Stomach (tissue), 19 donors: ENCODE measurements at places on chromosomes 2 and 18. TPM values are rescaled to one million over a fixed set of nuclear protein-coding genes. Genes with fewer than 3 reads are reported as not detected.

DNA sequence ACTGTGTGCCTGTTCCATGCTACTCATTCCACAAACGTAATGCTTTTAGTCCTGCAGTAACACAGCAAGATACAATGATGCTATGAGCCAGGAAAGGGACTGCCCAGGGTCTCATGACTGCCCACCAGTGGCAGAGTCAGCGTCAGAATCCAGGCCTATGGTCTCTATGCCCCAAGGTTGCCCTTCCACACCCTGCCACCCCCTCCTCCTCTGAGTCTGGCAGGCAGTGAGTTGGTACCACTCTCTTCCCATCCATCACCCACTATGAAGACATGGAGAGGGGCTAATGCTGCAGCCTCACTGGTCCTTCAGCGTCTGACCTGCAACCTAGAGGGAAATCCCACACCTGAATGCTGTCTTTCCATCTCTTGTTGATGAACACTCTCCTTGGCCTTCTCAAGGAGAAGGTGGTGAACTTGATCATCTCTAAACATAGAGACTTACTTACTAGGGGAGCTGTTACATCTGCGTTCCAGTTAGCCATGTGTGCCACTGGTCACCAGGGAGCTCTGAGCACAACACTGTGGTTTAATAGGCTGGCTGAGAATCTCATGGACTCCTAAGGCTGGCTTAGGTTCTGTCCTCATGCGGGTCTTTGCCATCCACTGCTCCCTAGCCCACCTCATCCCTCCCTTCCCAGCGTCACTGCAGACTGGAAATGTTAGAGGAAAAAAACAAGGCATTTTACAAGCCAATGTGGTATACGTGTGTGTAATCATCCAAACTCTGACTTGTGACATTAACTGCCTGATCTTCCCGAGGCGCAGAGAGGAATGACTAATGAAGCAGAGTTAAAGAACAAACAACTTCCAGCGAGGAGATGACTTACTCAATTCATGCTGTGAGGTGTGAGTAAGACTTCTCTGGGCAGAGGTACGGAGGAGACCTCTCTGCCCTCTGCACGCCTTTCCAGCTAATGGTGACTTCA lies 28.8 kb downstream of the STEAP3 start:
- DNase-seq: no peak
- H3K4me1 ChIP-seq: no peaks in the 10 kb centered on the region
- H3K27ac ChIP-seq: no peak overlapping the region

DNA sequence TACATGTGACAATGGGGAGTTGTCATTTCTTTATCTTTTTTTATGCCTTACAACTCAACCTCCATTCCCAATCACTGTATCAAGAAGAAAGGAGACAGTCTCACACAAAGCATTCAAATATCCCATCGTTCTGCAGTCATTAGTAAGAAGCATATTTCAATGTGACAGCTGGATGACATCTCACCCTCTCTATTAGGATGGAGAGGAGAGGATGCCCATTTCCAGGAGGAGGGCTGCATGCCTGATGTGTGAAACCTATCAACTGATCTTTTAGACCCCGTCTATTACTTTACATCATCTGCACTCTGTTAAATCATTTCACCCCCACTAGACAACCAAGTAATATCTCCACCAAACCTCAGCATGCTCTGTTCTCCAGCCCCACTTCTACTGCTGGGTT lies 292.7 kb upstream of the CHAC2 start:
- H3K27ac ChIP-seq: no peak overlapping the region
- H3K36me3 ChIP-seq: no peaks in the 10 kb centered on the region
- no peaks in the 10 kb centered on the region for H3K27me3 ChIP-seq

DNA sequence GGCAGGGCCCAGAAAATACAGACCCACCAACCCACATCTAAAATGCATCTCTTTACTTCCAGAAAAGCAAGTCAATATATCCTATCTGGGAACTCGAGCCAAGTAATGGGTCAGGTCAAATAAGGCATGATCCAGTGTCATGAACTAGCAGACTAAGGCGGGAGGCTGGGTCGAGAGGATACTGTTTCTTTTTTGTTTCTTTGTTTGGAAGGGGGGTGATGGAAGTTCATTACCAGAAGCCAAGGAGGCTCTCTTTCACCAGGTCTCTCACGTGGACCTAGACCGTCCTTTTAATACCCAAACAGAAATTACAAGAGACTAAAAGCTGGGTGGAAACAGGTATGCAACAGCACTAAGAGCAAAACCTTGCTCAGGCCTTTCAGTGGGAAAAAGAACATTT lies 108.3 kb downstream of the HDAC4 start:
- no peaks in the 10 kb centered on the region for H3K27me3 ChIP-seq
- no peak for DNase-seq
- no peak overlapping the region for H3K27ac ChIP-seq
- peaks cover 67% of the 10 kb centered on the region for H3K4me1 ChIP-seq

PROKR1 gene
- total RNA-seq: not detected

DNA sequence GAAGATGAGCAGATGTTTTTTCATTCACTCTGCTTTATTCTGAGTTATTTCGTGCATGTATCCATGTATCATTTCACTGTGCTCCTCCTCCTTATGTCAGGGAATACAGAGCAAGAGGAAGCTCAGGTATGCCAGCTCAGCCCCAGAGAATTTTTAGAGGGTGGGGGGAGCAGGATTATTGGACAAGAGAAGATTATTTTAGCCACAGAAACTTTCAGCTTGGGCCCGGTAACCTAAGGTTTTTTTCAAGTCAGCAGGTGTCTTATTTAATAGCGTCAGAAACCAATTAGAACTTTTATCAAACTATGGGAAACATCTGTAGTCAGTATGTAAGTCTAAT lies 232.9 kb upstream of the SIX3 start:
- no peaks in the 10 kb centered on the region for H3K27me3 ChIP-seq
- H3K27ac ChIP-seq: no peak overlapping the region
- no peaks in the 10 kb centered on the region for H3K4me1 ChIP-seq
- no peaks in the 10 kb centered on the region for H3K36me3 ChIP-seq
- no peak for DNase-seq
- no peak overlapping the region for H3K4me3 ChIP-seq

INPP1 gene
- total RNA-seq: 4.2 TPM

GRCh38 chr2:111698743-111699554 lies 185.0 kb downstream of the ANAPC1 start:
- H3K27ac ChIP-seq: peak overlapping the region; percentile 59
- no peaks in the 10 kb centered on the region for H3K4me1 ChIP-seq
- no peak overlapping the region for H3K4me3 ChIP-seq
- DNase-seq: peak; percentile 89
- H3K36me3 ChIP-seq: no peaks in the 10 kb centered on the region
- H3K27me3 ChIP-seq: no peaks in the 10 kb centered on the region

DNA sequence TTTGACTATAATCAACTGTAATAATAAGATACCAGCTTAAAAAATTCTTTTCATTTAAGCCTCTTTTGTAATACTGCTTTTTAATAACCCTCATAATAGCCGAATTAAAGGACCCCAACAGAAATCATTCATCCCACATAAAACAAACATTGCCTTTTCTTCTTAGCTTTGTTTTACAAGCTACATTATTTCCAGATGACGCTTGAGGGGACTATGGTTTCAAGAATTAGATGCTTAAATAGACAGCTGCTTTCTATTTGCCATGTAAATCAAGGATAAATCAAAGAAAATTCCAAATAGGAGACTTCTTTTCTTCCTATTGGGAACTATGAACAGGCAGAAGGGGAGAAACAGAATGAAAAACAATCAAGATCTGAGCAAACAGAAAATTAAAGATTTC lies 200.7 kb upstream of the SMAD7 start:
- DNase-seq: no peak
- H3K4me1 ChIP-seq: no peaks in the 10 kb centered on the region
- H3K4me3 ChIP-seq: no peak overlapping the region

DNA sequence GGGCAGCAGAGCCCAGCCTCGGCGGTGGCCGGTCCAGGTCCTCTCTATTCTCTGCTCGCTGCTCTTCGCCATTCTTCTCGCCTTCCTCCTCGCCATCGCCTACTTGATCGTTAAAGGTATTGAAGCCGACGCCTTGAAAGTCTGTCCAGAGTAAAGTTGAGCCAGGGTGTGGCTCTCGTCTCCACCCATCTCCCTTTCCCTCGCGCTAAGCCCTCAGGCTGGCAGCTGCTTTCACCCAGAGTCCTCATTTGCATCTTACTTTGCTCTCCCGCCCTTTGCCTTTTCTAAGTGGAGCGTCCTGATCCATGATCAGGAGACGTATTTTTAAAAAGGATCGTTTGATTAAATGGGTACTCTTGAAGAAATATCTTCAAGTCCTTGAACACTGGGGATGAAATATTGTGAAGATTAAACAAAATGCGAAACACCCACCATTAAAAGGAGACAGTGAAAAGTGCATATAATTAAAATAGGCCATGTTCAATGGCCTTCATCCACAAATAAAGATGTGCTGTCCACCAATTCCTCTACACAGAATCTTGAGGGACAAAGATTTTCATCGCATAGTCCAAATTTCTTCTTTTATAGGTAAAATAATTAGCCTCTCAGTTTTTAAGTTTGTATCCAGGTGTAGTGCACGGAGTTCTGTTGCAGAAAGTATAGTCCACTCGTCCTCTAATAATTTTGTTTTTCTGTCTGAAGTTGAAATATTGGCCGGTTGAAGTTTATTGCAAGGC lies 657 bp downstream of the ARL6IP6 start:
- no peaks in the 10 kb centered on the region for H3K27me3 ChIP-seq
- H3K36me3 ChIP-seq: peaks cover 4% of the 10 kb centered on the region
- peak overlapping the region; percentile 74 for H3K4me3 ChIP-seq
- peaks cover 30% of the 10 kb centered on the region for H3K4me1 ChIP-seq

- H3K4me1 ChIP-seq: peaks cover 39% of the 10 kb centered on the region
- H3K4me3 ChIP-seq: peak within 1 kb of the TSS; percentile 68
- DNase-seq: peak; percentile 94
- no peaks in the 10 kb centered on the region for H3K36me3 ChIP-seq
These were observed at the start of gene DUSP2 for GRCh38 chr2:96145036-96145847. Gene DUSP2 (minus strand): TSS chr2:96145440. CDS start chr2:96145354, 86 bp downstream.

PIEZO2 gene
- 19.6 TPM for total RNA-seq

GRCh38 chr2:149342509-149342908 lies 12.1 kb downstream of the LYPD6 start:
- no peak for DNase-seq
- no peaks in the 10 kb centered on the region for H3K27me3 ChIP-seq
- no peak overlapping the region for H3K4me3 ChIP-seq
- H3K4me1 ChIP-seq: peaks cover 4% of the 10 kb centered on the region
- no peak overlapping the region for H3K27ac ChIP-seq
- no peaks in the 10 kb centered on the region for H3K36me3 ChIP-seq

- H3K36me3 ChIP-seq: no peaks in the 10 kb centered on the region
- H3K4me3 ChIP-seq: no peak overlapping the region
- DNase-seq: no peak
- no peak overlapping the region for H3K27ac ChIP-seq
These were observed 24.0 kb upstream of the MAP3K20 start for GRCh38 chr2:173051463-173052215.

DNA sequence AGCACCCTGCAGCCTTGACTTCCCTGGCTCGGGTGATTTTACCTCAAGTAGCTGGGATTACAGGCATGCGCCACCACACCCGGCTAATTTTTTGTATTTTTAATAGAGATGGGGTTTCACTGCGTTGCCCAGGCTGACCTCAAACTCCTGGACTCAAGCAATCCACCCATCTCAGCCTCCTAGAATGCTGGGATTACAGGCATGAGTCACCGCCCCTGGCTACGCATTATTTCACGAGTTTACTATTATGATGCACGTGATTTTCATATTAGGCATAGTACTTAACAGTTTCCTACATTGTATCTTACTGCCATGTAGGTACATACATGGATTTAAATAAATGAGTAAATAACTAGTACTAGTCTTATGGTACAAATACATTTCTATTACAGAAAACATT lies 4.4 kb downstream of the DYNC2LI1 start:
- H3K4me3 ChIP-seq: no peak overlapping the region
- no peaks in the 10 kb centered on the region for H3K36me3 ChIP-seq
- no peak overlapping the region for H3K27ac ChIP-seq
- DNase-seq: no peak
- no peaks in the 10 kb centered on the region for H3K4me1 ChIP-seq

- no peaks in the 10 kb centered on the region for H3K36me3 ChIP-seq
- no peak overlapping the region for H3K4me3 ChIP-seq
- DNase-seq: no peak
- H3K27me3 ChIP-seq: no peaks in the 10 kb centered on the region
- peak overlapping the region; percentile 31 for H3K27ac ChIP-seq
- H3K4me1 ChIP-seq: no peaks in the 10 kb centered on the region
These were observed 684.4 kb upstream of the SYT4 start for GRCh38 chr18:43961722-43962121.

SCN7A gene
- 148 TPM for total RNA-seq

- H3K4me3 ChIP-seq: no peak overlapping the region
- no peak for DNase-seq
- H3K27me3 ChIP-seq: no peaks in the 10 kb centered on the region
- H3K4me1 ChIP-seq: no peaks in the 10 kb centered on the region
These were observed 55.1 kb downstream of the ADD2 start for GRCh38 chr2:70712916-70713315.

- H3K27me3 ChIP-seq: no peaks in the 10 kb centered on the region
- peaks cover 9% of the 10 kb centered on the region for H3K36me3 ChIP-seq
- H3K4me3 ChIP-seq: no peak overlapping the region
- DNase-seq: no peak
These were observed 19.0 kb downstream of the PFN4 start for GRCh38 chr2:24104110-24104650.

- DNase-seq: peak; percentile 30
- no peak overlapping the region for H3K4me3 ChIP-seq
- peaks cover 28% of the 10 kb centered on the region for H3K4me1 ChIP-seq
- no peaks in the 10 kb centered on the region for H3K27me3 ChIP-seq
- H3K36me3 ChIP-seq: no peaks in the 10 kb centered on the region
These were observed 34.2 kb upstream of the NCOA1 start for GRCh38 chr2:24456599-24457556.

HRH4 gene
- total RNA-seq: not detected

- H3K27ac ChIP-seq: no peak overlapping the region
- DNase-seq: no peak
- peaks cover 39% of the 10 kb centered on the region for H3K27me3 ChIP-seq
- H3K4me1 ChIP-seq: no peaks in the 10 kb centered on the region
- H3K4me3 ChIP-seq: no peak overlapping the region
These were observed 167.3 kb upstream of the SKOR2 start for GRCh38 chr18:47418746-47419145.

GREB1L gene
- 0.43 TPM for total RNA-seq

GRCh38 chr2:159249990-159250715 lies 36.4 kb downstream of the WDSUB1 start:
- no peaks in the 10 kb centered on the region for H3K27me3 ChIP-seq
- no peak overlapping the region for H3K4me3 ChIP-seq
- H3K27ac ChIP-seq: peak overlapping the region; percentile 35
- peaks cover 29% of the 10 kb centered on the region for H3K36me3 ChIP-seq
- peak; percentile 51 for DNase-seq
- no peaks in the 10 kb centered on the region for H3K4me1 ChIP-seq

DNA sequence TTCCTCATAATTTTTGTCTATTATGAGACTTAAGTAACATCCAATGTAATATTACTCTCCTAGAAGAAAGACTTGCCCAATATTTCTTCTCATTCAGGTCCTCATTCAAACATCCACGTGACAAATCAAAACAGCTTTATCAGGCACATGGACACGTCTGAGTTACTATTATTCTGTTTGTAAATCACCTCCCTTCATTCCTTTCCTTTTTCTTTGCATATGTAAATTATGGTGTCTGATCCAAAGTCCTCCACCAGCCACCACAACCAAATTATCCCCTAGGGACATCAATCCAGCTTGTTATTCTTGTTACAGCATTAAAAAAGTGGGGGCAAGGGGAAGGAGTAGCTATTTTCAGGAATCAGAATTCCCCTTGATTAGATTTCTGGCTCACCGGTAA lies 7.1 kb downstream of the TMEM163 start:
- no peak overlapping the region for H3K4me3 ChIP-seq
- peaks cover 4% of the 10 kb centered on the region for H3K27me3 ChIP-seq
- DNase-seq: no peak
- peaks cover 6% of the 10 kb centered on the region for H3K4me1 ChIP-seq
- H3K27ac ChIP-seq: no peak overlapping the region

ERICH2 gene
- not detected for total RNA-seq
